ENCODE measurements at places on chromosomes 2 and 18. TPM values are rescaled to one million over a fixed set of nuclear protein-coding genes. Genes with fewer than 3 reads are reported as not detected.
A peak's percentile ranks its signal among the peaks of the same experiment; 100 is the strongest.

COX5B gene
- 191 TPM for total RNA-seq

SIX2 gene
- 2.0 TPM for total RNA-seq

TEKT4 gene
- not detected for total RNA-seq

KYNU gene
- total RNA-seq = not detected

NEU2 gene
- total RNA-seq = not detected

SLC38A11 gene
- not detected for total RNA-seq

SCN9A gene
- 47.3 TPM for total RNA-seq

ATOH8 gene
- total RNA-seq = 1.8 TPM

KCNE4 gene
- total RNA-seq = 0.46 TPM

DNA sequence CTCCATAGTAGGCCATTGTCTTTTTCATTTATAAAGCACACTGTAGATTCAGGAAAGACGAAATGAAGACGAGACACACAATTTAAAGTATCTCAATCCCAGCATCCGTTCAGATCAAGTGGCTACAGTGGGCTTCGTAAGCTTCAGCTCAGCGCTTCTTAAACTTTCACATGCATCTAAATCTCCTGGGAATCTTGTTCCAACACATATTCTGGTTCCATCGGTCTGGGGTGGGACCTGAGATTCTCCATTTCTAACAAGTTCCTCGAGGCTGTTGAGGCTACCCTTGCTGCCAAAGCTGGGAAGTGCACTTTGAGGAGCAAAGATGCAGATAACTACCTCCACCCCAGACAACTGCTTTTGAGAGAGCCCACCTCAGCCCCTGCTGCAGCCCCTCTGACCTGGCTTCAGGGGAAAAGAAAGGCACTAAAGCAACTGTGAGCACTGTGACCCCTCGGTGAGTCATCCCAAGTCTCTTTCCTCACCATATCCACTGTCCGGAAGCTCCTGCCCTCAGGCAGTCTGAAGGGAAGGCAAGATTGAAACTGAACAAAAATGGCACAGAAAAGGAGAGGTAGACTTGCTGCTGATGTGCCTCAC lies 201.1 kb upstream of the FBXO11 start:
- H3K27ac ChIP-seq = no peak overlapping the region
- DNase-seq = no peak
- H3K36me3 ChIP-seq = no peaks in the 10 kb centered on the region

- H3K27ac ChIP-seq = no peak overlapping the region
- no peaks in the 10 kb centered on the region for H3K4me1 ChIP-seq
- no peaks in the 10 kb centered on the region for H3K36me3 ChIP-seq
- DNase-seq = peak; percentile 51
- peaks cover 9% of the 10 kb centered on the region for H3K27me3 ChIP-seq
- no peak overlapping the region for H3K4me3 ChIP-seq
Observed at GRCh38 chr2:26982102-26982742, 11.8 kb downstream of the MAPRE3 start.

DNA sequence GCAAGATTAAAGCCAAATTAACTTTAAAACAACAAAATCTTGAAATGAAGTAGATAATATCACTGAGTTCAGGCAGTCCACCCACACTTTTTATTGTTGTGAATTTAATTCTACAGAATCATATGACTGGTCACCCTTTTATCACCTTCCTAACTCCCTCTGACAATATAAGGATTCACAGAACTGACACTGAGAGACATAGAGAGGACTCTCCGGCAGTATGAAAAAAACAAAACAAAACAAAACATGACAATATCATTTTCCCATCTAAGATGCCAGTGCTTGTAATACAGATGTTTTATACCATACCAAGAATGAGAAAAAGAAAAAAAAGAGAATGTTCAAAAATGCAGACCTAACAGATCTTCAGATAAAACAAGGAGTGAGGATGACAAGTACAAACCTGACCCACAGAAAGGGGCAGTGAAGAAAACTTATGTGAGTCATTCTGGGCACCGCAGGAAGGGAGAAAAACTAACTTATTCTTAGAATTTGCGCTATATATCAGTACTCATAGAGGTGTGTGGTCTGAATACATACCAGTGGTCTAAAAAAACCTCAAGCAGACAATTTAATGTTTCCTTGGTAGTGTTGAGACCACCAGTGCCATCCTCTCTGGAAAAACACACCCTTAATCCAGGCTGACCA lies 136.6 kb downstream of the ZAP70 start:
- H3K27ac ChIP-seq = no peak overlapping the region
- no peak overlapping the region for H3K4me3 ChIP-seq
- H3K4me1 ChIP-seq = peaks cover 4% of the 10 kb centered on the region
- DNase-seq = no peak
- peaks cover 2% of the 10 kb centered on the region for H3K27me3 ChIP-seq
- H3K36me3 ChIP-seq = no peaks in the 10 kb centered on the region

DNA sequence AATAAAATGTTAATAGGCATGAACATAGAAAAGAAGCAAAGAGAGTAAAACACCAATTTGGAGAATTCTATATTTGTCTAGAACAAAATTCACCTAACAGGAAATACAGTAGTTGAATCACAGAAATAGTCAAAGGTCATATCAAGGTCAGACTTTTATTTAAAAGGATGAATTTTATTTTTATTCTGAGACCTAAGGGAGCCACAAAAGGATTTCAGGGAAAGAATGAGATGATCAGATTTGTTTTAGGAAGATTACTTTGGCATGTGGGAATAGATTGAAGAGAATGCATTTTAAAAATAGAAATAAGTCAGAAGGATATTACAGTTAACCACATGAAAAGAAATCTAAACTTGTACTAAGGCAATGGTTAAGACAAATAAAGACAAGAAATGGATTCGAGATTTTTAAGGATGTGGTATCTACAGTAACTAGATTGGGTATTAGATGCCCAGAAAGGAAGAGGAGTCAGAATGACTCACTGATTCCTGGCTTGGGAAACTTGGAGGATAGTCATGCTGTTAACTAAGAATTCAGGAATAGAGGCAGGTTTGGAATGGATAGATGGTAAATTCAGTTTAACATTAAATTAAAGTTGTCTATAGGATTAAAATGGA lies 56.0 kb downstream of the METTL4 start:
- peaks cover 5% of the 10 kb centered on the region for H3K36me3 ChIP-seq
- no peak overlapping the region for H3K4me3 ChIP-seq
- peaks cover 3% of the 10 kb centered on the region for H3K27me3 ChIP-seq
- no peak for DNase-seq
- H3K4me1 ChIP-seq = peaks cover 10% of the 10 kb centered on the region

DNA sequence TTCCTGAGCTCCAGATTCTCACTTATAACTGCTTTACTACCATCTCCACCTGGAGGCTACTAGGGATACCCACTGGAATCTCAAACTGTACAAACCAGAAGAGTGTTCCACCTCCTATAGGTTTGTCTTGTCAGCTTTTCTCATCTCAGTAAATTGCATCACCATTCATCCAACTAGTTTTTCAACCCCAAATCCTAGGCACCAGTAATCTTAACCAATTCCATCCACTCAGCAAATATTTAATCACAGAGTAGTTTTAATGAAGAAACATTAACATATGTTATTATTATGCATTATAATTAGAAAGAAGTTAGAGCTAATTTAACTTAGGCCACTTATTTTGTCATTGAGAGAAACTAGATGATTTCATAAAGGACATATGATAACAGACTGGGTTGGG lies 635.0 kb downstream of the DCDC2C start:
- H3K4me3 ChIP-seq = no peak overlapping the region
- H3K27ac ChIP-seq = no peak overlapping the region
- H3K27me3 ChIP-seq = no peaks in the 10 kb centered on the region
- H3K4me1 ChIP-seq = no peaks in the 10 kb centered on the region
- DNase-seq = no peak

DNA sequence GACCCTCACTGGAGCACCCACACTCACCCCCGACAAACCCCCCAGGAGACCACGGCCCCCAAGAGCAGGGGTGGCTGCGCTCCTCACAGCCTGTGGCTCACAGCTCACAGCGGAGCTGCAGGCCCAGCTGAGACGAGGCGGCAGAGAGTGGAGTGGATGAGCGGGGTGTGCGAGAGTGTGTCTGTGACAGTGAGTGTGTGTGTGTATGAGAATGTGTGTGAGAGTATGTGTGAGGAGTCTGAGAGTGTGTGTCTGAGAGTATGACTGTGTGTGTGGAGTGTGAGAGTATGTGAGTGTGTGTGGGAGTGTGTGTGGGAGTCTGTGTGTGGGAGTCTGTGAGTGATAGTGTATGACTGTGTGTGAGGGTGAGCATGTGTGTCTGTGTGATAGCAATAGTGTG lies 55.3 kb upstream of the ID2 start:
- peaks cover 16% of the 10 kb centered on the region for H3K27me3 ChIP-seq
- no peak overlapping the region for H3K27ac ChIP-seq
- no peak for DNase-seq
- no peaks in the 10 kb centered on the region for H3K36me3 ChIP-seq
- no peaks in the 10 kb centered on the region for H3K4me1 ChIP-seq

DNA sequence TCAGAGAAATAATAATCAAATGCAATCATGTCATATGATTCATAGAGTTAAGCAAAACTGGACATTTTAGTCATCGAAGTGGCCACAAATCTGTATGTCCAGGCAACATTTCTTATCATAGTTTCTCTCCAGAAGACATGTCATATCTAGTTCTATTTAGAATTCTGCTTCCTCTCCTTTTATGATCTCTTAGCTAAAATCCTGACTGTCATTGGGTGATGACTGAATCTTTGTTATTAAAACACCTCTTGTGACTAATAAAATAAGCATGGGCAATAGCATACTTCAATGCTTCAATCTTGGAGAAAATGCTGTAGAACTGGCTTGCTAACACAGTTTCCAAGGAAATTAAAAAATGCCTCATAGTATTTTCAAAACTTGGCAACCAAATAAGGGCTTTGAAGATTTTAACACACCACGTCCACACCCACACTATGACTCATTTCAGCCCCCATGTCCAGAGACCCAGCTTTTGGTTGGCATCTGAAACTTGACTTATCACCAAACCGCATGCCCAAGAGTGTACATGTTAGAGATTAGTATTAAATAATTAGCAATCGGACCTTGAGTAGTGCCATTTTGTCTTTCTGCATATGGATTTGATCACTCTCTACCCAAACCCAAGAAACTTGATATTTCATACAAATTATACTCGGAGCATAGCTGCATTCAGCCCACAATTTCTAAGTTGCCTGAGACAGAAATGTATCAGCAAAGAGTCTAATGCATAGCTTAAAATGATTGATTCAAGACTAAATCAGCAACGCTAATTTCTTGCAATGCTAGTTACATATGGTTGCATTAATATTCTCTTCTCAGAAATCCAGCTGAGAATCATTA lies 106.5 kb upstream of the ETAA1 start:
- no peak for DNase-seq
- H3K4me3 ChIP-seq = no peak overlapping the region
- H3K36me3 ChIP-seq = no peaks in the 10 kb centered on the region
- H3K27me3 ChIP-seq = no peaks in the 10 kb centered on the region

- peaks cover 13% of the 10 kb centered on the region for H3K36me3 ChIP-seq
- H3K4me3 ChIP-seq = peak overlapping the region; percentile 53
- H3K27ac ChIP-seq = peak overlapping the region; percentile 2
- H3K4me1 ChIP-seq = peaks cover 46% of the 10 kb centered on the region
- H3K27me3 ChIP-seq = peaks cover 15% of the 10 kb centered on the region
Observed at GRCh38 chr18:76443519-76444445, 51.3 kb downstream of the ZNF516 start.

DNA sequence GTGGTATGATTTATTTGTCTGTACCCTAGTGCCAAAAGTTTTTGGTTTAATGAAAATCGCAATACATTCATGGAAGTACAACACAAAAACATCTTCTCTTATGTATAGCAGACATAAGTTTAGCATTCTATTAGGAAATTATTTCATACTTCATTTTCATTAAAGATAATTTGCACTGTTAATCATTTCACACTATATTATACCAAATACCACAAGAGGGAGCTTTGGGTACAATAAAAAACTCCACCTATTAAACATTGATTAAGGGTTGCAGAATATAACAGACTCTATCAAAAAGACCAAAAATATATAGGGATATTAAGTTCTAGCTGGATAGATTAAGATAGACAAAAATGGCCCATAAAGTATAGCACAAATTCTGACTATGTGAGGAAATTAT lies 79.0 kb downstream of the SLC66A3 start:
- H3K36me3 ChIP-seq = peaks cover 4% of the 10 kb centered on the region
- DNase-seq = no peak
- H3K27ac ChIP-seq = no peak overlapping the region

DNA sequence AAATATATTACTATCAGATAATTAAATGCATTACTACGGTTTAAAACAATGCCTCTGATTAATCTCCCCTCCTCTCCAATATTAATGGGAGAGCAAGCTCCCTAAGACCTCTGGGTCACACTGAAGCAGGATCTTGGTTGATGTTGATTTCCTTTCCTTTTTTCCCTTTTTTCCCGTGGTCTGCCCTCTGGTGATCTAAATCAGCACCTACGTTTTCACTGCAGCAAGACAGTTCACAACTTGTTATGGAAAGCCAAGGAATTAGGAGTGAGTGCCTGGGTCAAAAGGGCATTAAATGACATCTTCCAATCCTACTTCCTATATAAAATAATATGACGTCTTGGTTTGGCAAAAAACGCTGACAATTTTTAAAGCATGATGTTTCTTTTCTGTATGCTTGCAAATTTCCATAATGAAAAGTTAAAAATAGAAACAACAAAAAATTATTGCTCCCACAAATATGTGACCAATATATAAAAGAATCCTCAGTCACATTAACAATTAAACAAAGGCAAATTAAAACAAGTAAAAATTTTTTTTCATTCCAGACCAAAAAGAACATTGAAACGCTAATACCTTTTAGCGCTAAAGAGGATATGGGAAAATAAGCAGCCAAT lies 7.9 kb upstream of the CFAP36 start:
- peaks cover 2% of the 10 kb centered on the region for H3K27me3 ChIP-seq
- H3K4me1 ChIP-seq = no peaks in the 10 kb centered on the region
- no peak overlapping the region for H3K27ac ChIP-seq
- no peak overlapping the region for H3K4me3 ChIP-seq
- no peaks in the 10 kb centered on the region for H3K36me3 ChIP-seq

DNA sequence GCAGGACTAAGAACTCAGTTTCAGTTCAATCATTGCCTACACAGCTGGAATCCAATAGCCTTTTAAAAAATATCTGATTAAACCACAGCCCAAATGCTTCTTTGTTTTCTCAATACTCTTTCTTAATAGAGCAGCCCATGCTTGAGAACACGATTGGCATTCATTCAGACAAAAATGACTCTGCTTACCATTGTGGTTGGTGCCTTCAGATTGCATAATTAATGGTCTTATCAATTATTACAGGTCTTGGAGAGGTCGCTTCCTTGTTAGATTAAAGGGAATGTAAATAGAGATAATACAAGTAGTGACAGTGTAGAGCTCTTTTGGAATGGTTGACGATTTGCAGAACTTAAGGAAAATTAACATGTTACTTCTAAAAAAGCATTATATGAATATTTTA lies 107.2 kb downstream of the RNF152 start:
- no peak overlapping the region for H3K4me3 ChIP-seq
- H3K4me1 ChIP-seq = no peaks in the 10 kb centered on the region
- H3K27me3 ChIP-seq = no peaks in the 10 kb centered on the region
- H3K27ac ChIP-seq = no peak overlapping the region
- DNase-seq = no peak

- H3K36me3 ChIP-seq = peaks cover 3% of the 10 kb centered on the region
- peaks cover 9% of the 10 kb centered on the region for H3K27me3 ChIP-seq
- peaks cover 44% of the 10 kb centered on the region for H3K4me1 ChIP-seq
- H3K27ac ChIP-seq = peak overlapping the region; percentile 95
- peak; percentile 31 for DNase-seq
Observed at GRCh38 chr2:15560140-15560987, 770 bp downstream of the NBAS start.

Data from endothelial cell (in vitro differentiated cells).